ENCODE measurements at places on chromosomes 4 and X.

GRCh38 chr4:89347363-89348025, 39.9 kb upstream of the GPRIN3 start:
- no peak for DNase-seq

DNA sequence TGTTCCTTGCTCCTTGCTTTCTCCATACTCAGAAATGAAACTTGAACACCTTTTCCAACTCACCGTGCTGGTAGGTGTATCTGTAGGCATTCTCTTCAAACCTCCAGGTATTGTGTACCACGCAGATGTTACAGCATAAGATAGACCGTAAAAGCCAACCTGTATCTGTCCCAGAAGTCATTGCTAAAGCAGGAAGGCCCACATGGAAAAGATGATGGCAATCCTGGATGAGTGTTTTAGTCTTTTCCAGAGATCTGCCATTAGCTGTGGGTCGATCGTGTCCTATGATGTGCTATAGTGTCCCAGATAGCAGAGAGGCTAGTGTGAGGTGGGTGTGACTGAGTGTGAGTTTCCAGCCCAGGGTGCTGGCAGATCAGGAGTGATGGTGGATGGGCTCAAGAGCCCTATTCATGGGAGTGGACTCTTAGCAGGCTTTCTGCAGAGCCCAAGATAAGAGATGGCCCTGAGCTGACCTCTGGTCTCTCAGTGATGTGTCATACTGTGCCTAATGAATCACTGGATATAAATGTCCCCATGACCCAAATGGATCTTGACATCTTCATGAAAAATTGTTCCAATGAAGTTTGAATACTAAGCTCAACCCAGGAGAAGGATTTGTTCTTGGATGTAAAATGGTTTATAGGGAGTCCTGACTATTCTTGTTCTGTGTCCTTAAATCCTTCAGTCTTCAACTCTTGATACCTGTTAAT, 69.1 kb upstream of the WDR1 start:
- DNase-seq: no peak

DNA sequence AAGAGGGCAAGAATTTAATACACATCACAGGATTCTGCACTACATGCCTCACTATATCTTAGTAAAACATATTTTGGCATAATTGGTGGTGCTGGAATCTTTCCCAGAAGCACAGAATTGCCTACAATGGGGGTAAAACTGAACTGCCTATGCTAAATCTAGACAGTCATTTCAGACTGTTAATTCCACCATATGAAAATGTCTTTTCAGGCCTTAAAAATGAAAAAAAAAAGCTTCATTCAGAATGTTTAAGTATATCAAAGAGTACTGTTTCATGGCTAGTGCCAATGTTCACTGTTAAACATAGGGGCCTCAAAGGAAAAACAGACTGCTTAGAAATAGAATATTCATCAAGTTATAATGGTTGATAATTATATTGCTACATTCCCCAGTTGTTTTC, 797.0 kb downstream of the PCDH19 start:
- DNase-seq: no peak

DNA sequence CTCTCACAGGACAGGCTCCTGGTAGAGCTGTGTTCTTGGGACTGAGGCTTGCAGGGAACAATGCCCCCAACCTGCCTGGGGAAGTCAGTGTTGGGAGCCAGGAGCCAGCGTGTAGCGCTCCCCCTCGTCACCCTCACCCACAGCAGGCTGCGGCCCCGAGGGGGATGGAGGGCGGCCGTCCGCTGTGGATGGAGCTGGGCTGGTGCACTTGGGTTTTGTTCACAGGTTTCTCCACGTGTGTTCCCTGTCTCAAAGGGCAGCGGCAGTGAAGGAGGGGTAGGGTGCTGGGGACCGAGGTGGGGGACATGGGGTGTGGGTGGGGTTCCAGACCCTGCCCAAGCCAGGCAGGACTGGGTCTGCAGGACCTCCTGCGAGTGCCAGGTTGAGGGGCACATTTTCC, 69.1 kb downstream of the RGS12 start:
- DNase-seq: no peak

DNA sequence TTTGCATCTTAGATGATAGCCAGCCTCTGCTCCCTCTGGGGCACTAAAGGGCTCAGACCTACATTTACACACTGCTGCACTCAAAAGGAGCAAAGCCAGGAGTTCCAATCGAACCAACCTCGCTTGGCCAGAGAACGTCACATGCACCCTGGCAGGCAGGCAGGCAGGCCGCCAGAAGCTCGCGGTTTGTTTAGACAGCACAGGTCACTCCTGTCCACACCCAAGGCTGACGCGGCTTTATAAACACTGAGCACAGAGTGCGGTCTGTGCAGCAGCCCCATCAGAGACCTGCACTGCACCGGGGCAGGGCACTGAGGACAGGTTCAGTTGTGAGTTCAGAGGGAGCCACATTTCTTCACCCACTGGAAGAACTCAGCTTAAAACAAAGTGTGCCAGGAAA, 143.9 kb downstream of the BCOR start:
- peak; percentile 66 for DNase-seq

DNA sequence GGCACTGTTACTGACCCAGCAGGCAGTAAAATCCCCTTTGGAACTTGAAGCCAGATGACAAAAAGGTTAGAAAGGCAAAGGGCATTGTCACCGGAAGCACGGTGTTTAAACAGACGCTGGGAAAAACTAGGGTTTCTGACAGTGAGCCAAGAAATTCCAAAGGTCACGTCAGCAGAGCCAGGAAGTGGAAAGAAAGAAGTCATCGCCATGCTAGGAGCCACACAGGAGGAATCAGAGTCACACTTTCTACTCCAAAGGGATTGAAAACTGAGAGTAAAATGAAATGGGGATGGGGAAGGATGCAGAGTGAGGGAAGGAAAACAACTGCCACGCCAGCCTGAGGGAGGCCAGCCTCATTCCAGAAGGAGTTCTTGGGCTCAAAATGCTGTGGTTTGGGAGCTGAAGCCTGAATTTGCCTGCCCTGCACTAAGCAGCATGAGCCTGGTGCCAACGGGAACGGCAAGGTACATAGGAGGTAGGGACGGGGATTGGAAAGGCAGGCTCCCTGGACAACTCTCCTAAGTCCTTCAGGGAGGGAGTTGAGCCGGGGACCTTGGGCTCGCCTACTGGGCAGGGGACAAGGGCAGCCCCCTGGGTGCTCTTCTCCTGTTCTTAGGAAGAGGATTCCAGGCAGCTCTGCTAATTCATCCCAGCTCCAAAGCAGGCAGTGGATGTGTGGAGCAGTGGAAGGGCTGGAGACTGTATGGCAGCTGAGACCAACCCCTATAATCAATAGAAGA, 66.8 kb downstream of the SOWAHB start:
- DNase-seq: peak; percentile 68

GRCh38 chr4:83392562-83392961, 57.9 kb upstream of the HPSE start:
- no peak for DNase-seq

- DNase-seq: peak; percentile 51
Observed at GRCh38 chr4:31674313-31674947, 954.3 kb downstream of the PCDH7 start.

DNA sequence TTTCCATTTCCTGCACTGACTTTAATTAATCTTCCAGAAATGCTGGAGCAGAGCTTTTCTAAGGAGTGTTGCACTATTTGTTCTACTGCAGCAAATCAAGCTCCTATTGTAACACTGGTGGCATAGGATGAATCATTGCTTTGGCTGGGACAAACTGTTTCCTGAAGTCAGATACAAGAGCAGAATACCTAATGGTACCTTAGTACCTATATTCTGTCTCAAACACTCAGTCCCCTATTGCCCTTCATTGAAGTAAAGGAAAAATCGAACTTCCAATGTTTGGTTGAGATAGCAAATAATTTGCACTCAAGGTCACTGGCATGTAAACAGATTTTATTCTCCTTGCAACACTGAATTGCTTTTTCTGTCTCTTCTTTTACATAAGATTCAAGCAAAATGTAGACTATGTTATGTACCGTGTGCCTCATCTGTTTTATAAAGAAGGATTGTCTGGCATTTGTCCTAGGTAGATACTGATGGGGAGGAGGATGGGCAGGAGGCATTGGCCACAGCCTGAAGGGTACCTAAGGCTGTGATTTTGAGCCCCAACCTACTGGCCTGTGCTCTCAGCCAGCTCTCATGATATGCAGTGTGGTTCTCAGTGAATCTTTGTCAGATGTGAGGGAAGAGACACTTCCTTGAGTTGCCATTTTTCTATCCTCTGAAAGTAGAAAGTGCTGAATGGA, 141.6 kb downstream of the AASDH start:
- no peak for DNase-seq

DNA sequence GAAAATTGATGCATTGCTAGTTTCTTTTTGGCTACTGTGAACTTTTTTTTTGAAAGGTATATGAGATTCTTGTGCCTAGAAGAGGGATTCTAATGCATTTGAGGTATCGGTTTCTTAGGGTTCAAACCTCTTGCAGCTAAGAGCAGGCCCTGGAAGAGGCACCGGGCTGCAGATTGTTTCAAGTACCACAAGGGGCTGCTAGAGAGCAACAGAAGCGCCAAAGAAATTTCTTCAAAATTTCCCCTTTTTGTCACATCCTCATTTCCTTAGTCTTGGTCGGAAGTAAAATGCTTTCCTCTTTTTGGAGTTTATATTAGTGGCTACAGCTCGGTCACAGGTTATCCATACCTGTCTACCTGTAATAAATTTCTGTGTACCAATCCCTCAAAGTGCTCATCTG, 89.8 kb downstream of the PDGFRA start:
- peak; percentile 76 for DNase-seq

DNA sequence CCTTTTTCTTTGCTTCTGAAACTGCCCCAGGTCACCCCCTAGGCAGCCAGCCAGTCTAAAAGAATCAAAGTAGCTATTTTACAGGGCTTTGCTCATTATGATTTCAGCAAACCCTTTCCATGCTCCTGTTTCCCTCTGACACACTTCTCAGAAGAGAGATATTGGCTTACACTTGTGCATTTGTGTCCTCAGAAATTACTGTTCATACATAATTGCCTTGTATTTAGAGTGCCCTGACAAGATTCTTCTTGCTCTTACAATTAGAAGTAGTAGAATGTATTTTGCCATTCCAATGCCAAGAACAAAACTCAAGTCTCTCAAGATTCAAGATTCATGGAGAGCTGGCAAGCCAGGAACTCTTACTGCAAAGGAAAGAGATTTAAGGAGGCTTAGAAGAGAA, 531.0 kb upstream of the ZFP42 start:
- DNase-seq: no peak

DNA sequence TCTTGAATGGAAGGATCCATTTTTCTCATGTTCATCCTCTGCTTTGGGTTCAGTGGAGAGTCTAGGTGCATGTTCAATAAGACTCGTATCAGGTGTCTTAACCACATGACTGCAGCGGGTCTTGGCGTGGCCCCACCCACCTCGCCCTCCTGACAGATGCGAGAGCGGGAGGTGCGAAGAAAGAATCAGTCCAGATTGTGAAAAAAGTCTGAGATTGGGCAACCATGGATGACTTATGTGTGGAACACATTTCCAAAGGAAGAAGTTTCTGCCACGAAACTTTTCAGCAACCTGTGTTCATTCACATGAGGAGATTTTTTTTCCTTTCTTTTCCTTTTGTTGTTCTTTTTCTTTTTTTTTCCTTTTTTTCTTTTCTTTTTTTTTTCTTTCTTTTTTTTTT, 66.8 kb downstream of the NSD2 start:
- DNase-seq: no peak

DNA sequence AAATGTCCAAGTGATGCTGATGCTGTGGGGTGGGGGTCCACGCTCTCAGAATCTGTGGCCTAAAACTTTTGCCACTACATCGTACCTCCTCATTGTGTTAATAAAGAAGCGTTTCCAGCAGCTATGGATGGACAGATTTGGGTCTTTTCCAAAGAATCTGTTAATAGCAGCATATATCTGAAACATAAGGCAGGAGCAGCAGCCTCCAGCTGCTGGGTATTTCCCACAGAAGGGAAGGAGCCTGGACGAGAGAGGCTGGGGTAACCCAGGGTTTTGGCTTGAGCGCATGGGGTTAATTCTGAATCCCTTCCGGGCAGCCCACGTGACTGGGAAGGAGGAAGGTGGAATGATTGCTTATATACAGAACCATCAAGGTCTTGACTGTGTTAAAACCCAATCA, 332.4 kb downstream of the BCOR start:
- DNase-seq: no peak

DNA sequence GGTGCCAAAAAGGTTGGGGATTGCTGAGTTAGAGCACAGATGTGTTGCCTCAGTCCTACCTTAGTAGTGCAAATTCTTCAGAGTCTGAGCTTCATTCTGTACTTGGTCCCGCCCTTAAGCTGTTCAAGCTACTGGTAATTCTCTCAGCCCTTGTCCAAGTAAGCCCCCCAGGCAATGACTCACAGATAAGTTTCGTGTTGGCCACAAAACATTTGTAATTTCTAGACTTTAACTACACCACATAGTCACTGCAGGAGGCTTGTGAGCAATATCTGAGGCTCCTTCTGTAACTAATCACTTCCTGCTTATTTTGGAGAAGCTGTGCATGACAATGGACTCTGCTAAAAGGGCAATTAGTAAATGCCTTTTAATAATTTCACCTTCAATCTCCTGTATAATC, 1420.5 kb downstream of the PCDH7 start:
- DNase-seq: peak; percentile 87

DNA sequence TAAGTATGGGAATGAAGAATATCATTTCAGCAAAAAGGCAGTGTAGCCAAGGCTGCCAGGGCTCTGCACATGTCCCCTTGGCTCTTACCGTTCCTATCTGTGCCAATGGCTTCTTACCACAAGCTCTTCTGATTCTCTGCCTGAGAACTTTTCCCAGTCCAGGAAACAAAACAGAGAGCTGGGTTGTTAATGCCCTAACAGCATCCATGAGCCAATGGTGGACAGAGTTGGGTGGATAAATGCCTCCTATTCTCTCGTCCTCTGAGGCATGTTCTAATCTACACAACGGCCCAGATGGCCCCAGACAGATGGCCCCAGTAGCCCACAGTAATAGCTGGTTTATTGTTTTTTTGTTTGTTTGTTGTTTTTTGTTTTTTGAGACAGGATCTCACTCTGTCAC, 28.0 kb downstream of the SCD5 start:
- DNase-seq: no peak

GRCh38 chr4:15237648-15238230, 190.1 kb upstream of the C1QTNF7 start:
- no peak for DNase-seq

DNA sequence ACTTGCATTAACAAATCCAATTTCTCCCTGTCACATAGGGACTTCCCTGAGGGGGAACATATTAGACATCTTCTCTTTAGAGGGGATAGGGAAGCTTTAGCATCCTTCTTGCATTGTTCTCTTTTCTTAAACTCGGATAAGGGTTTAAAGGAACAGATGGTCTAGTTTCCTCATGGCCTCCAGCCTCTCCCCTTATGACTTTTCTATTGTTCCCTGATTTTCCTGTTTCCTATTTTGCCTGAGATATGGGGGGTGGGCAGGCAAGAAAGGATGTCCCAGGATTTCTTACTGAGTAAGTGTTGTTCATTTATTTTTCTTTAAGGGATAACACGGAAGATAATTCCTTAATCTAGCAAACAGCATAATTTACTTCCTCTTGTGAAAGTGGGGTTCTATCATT, 107.7 kb upstream of the MAGEE2 start:
- DNase-seq: no peak

All from adipocyte (in vitro differentiated cells).